ENCODE measurements at places on chromosomes 7 and 10.
A peak's percentile ranks its signal among the peaks of the same experiment; 100 is the strongest.

DNA sequence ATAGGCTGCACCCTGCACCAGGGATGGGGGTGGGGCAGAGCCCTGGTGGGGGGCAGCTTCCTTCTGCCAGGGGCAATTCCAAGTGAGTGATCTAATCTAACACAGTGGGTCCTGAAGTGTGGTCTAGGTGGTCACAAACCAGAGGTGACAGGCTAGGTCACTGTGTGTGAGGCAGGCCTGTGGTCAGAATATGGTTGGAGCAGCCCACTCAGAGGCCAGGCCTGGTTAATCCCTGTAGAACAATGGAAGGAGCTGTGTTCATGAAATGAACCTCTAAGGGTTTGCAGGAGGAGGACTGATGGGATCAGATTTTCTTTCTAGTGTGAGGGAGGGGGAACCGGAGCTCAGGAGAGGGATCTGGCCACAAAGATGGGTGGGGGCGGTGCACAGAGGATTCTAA is 10.0 kb upstream of the TSPAN14 start:
- no peak for DNase-seq

GRCh38 chr7:34751725-34752643 is 94.0 kb downstream of the NPSR1 start:
- DNase-seq, result no peak

- DNase-seq, result no peak
Observed at GRCh38 chr7:102045681-102046372, 228.4 kb downstream of the CUX1 start.

GRCh38 chr7:84190016-84190705 is 4.4 kb downstream of the SEMA3A start:
- DNase-seq, result no peak

GRCh38 chr7:130639388-130639787 is 29.2 kb downstream of the COPG2 start:
- DNase-seq, result no peak

GRCh38 chr10:126256864-126257263 is 131.4 kb downstream of the ADAM12 start:
- DNase-seq, result no peak

DNA sequence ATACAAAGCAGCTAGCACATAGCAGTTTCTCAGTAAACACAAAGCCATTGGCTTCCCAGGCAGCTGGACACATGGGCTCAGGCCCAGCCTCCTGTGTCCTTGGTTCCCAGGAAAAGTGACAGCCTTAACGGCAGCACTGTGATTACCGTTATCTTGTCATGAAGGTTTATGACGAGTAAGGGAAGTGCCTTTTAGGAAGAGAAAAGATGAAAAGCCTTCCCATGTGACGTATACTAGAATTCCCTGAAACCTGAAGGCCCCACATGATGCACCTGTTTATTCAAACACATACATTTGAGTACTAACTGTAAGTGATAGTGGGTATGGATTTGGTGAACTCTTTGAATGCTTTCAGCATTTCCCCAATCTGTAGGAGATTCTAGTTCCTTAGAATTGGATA is 244.2 kb downstream of the DPP6 start:
- DNase-seq, result no peak

DNA sequence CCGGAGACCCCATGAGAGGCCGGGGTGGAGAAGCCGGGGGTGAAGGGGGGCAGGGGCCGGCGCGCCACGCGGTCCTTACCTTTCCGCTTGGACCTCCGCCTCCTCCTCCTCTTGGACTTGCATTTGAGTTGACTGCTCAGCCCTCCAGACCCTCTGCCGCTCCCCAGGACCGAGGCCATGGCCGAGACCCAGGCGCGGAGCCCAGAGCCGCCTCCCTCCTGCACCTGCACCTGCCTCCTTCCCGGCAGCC is 428 bp downstream of the ADARB2 start:
- no peak for DNase-seq

DNA sequence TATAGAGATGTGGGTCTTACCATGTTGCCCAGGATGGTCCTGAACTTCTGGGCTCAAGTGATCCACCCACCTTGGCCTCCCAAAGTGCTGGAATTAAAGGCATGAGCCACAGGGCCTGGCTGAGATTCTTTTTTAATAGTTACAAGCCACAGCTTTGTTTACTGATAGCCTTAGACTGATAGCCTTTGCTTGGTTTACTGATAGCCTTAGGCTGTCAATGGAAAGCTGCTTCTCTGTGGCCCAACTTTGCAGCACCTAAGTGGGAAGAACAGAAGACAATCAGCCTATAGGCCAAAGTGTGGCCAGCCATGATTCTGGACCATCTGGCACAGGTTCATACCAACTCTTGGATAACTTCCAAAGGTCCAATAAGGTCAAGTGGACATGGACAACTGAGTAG is 24.1 kb upstream of the CDCA7L start:
- DNase-seq, result no peak

- peak; percentile 8 for DNase-seq
Observed at GRCh38 chr7:152760854-152761748, 1.5 kb downstream of the ACTR3B start.

GRCh38 chr7:33677556-33677955 is 227.8 kb upstream of the BMPER start:
- no peak for DNase-seq

DNA sequence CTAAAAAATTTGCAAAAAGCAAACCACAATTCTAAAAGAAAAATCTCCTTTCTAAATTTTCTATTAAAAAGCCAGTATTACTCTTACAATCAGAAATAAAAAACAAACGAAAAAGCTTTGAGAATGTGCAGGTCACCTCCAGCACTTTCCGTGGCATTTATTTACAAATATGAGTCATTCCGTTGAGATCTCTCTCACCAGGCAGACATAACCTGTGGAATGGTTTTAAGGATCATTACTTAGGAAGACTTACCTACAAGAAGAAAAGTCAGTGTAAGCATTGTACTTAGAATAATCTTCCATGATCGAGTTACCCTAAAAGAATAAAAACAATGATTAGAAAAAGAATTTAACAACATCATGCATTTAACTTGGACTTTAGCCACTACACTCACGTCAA is 3.3 kb downstream of the SUN3 start:
- DNase-seq, result no peak
